ENCODE measurements at places on chromosomes 5 and 9.

DNA sequence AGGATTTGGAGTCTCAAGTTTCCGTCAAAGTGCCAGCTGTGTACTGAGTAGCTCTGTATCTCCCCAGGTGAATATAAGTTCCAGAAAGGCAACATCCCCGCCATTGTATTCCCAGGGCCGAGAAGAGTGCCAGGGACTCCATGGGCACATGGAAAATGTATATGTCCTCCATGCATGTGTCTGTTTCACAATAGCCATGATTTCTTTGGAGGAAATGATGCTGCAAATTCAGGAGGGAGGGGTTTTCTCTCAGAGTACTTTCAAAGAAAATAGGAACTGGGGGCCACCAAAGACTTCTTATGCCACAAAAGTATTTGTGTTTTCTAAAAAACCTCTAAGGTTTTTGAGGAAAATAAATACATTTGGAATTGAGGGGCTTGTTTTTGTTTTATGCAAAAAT, 524.6 kb downstream of the BNC2 start:
- no peak for DNase-seq

DNA sequence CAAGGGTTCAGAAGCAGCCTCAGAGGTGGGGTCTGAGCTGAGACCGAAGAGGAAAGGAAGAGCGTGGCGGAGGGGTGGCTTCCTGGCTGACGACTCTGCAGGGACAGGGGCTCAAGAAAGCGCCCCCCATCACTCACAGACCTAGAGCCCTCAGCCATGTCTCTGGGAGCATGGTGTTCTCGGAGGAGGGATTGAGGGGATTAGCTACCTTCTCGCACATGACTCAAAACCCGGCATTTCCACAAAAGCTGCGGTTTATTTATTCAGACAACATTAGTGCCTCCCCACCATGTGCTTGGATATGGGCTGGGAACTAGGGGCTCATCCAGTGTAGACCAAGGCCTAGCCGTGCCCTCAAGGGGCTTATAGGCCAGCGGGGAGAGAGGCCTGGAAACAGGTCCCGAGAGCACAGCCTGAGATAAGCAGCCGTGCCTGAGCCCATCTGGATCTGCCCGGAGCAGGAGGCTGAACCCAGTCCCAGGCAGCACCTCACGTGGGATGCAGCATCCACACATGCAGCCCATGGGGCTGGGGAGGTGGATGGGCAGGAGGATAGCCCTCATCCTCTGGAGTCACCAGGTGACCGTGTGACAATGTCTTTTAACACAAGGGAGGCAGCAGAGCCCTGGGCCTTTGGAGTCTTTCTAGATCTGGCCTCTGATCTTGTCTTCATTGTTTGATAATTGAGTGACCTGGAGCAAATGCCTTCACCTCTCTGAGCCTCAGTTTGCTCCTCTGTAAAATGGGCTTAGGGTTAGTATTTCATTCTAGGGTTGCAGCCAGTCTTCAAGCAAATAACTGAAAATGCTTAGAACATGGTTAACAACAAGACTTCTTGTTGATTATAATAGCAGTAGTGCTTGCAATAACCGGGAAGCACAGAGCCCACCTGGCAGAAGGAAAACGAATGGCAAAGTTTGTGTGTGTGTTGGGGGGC, 878 bp upstream of the HMCN2 start:
- no peak for DNase-seq

- DNase-seq = no peak
Measured at GRCh38 chr5:124979251-124979650, 232.8 kb upstream of the ZNF608 start.

- DNase-seq = no peak
Measured at GRCh38 chr5:5079876-5080275, 60.3 kb upstream of the ADAMTS16 start.

DNA sequence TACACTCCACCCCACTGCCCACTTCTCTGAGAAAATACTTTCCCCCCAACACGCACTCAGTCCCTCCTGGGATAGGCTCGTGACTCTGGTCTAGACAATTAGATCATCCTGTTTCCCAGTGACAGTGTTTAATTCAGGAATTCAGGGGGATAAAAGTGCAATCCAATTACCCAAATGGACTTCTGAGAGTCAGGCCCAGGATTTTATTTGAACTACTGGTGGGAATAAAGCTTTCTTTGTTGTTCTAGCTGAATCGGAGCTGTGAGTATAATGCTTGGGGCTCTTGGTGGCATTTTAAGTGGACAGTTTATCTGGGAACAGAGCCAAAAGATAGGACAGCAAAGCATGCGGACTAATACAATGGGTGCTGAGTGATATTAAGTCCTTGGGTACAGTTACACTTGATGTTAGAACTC, 683.3 kb downstream of the MAT2B start:
- DNase-seq = no peak
